ENCODE measurements at places on chromosomes 13 and 19. TPM values are rescaled to one million over a fixed set of nuclear protein-coding genes. Genes with fewer than 3 reads are reported as not detected.

DNA sequence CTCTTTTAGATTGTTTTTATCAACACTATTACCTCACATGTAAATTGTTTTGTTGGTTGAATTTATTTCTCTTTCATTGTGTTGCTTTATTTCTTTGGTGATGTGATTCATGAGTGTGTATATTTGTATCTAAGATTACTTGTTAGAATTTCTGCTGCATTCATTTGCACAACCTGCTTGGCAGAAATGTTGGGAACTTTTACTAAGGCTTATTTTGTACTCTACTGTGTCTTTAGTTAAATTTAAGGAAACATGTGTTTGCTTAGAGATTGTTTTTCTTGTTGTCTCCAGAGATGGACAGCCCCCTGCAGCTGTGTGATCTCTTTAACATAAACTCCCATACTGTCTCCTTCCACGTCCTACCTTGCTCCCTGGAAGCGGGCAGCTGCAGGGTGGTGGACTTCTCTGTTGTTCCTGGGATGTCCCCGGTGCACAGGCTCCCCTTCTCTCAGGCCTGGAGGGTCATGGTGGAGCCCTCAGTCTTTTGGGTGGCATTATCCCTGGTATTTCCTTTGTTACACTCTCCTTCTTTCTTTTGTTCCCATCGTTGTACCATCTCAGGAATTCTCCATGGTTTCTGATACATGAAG, 212.0 kb upstream of the SPRY2 start:
- H3K4me1 ChIP-seq = peaks cover 18% of the 10 kb centered on the region
- H3K36me3 ChIP-seq = no peaks in the 10 kb centered on the region
- no peak for DNase-seq

DNA sequence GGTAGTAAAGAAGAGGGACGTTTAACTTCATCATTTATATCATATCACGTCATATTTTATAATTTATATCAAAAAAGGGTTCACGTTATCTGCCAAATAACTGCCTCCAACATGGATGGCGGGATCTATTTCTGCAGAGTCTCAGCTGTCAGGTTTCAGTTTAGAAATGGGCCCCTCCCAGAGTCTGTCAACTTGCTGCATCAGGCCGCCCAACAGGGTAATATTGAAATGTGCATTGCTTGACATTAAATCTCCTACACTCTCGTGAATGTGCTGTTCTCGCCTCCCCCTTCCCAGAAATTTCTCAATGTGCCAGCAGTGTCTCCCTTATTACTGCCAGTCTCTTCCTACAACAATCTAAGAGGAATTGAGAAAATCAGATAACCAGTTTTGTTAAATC, 96.9 kb downstream of the TRPC4 start:
- peaks cover 3% of the 10 kb centered on the region for H3K4me1 ChIP-seq
- H3K27me3 ChIP-seq = no peaks in the 10 kb centered on the region
- H3K27ac ChIP-seq = no peak overlapping the region
- no peak for DNase-seq
- H3K36me3 ChIP-seq = no peaks in the 10 kb centered on the region

DNA sequence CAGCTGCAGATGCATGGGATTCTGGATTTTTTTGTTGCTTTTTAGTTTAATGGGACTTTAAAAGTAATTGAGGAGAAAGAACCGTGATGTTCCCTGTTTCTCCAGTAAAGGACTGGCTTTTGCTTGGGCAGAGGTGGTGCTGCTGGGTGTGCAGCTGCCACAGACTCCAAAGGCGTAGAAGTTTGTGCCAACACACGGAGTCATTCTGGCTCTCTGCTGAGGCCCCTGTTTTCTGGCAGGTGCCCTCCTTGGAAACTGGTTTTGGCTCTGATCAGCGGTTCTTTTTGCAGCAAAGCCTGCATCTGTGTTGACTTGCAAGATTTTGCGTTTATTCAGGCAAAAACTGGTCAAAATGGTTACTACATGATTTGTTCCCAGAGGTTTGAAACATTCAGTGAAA, 16.0 kb upstream of the QTRT1 start:
- H3K4me3 ChIP-seq = no peak overlapping the region
- DNase-seq = no peak
- H3K36me3 ChIP-seq = peaks cover 40% of the 10 kb centered on the region
- H3K27me3 ChIP-seq = peaks cover 9% of the 10 kb centered on the region

- DNase-seq = no peak
- no peaks in the 10 kb centered on the region for H3K27me3 ChIP-seq
- H3K4me1 ChIP-seq = peaks cover 6% of the 10 kb centered on the region
- no peaks in the 10 kb centered on the region for H3K36me3 ChIP-seq
- no peak overlapping the region for H3K27ac ChIP-seq
- H3K4me3 ChIP-seq = no peak overlapping the region
Measured at GRCh38 chr13:80577285-80577684, 236.4 kb upstream of the SPRY2 start.

- H3K36me3 ChIP-seq = no peaks in the 10 kb centered on the region
- no peak for DNase-seq
- peaks cover 15% of the 10 kb centered on the region for H3K4me1 ChIP-seq
- H3K27me3 ChIP-seq = peaks cover 8% of the 10 kb centered on the region
- no peak overlapping the region for H3K27ac ChIP-seq
Measured at GRCh38 chr19:5333581-5334365, 6.8 kb downstream of the PTPRS start.

DNA sequence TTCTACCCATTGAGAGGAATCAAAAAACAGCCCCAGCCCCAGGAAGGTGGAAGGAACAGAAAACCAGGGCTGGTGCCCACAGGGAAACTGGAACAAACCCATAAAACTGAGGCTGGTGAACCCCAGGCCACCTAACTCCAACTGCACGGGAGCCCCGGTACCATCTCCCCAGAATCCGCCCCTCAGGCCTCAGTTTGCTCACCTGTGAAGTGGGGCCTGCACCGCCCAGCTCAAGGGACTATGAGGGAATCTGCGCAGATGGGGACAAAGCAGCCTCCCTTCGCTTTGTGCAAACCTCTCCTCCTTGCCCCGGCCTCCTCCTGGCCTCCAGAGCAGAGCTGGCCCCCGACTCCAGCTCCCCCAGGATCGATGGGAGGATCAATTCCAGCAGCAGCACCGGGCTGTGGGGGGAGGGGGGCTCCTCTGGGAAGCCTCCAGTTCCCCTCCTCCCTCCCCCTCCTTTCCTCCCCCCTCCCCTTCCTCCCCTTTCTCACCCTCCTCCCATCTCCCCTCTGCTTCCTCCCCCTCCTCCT, 9.1 kb upstream of the ONECUT3 start:
- no peaks in the 10 kb centered on the region for H3K36me3 ChIP-seq
- no peak for DNase-seq
- peaks cover 14% of the 10 kb centered on the region for H3K27me3 ChIP-seq
- no peak overlapping the region for H3K27ac ChIP-seq

DNA sequence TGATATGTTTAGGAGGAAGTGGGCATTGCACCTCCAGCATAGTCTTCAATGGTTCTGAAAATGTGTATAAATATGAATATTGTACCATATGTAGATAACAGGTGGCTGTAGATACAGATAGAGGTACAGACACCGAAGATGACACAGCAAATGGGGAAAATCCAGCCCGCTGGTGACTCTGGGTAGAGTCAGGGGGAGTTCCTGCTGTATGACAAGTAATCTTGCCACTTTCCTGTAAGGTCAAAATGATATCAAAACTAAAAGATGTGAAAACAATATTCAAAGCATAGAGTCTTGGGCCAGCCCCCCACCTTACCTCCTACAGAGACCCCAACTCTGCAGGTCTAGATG, 17.8 kb downstream of the C2CD4C start:
- no peak for DNase-seq
- H3K27me3 ChIP-seq = peaks cover 16% of the 10 kb centered on the region
- no peak overlapping the region for H3K4me3 ChIP-seq
- no peaks in the 10 kb centered on the region for H3K4me1 ChIP-seq

DNA sequence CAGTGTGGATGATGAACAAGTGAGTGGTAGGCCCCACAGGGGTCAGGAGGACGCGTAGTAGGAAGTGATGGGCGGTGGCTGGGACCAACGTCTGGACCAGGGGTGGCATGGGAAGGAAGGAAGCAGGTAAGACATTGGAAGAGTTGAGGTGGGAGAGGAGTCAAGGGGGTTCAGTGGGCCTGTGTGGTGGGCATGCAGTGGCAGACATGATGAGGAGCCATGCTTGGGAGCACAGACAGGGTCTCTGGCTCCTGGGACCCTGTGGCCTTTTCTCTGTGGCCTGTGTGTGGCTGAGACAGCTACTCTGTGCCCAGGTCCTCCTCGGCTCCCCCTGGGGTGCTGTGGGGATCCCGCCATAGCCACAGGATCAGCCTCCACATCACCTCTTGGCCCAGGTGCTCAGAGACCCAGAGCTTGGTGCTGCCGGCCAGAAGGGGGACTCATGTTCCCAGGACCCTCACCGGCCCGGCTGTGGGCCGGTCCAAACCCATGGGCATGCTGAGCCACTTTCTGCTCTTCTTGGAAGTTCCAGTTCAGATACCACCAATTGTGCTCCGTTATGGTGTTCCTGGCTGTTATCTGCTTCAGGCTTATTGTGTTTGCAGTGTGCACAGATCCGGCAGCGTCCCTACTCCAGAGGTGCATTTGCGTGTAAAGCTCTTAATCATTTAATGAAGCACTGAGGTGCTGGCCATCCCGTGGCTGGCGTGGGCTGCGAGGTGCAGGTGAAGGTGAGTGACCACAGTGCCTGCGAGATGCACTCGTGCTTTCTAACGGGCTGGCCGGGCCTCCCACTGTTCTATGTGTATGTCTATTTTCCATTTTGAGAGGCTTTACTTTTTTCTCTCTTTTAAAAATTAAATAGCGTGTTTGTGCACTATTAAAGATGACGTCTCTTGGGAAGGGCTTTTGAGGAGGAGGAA, 147.9 kb downstream of the TEX29 start:
- H3K4me3 ChIP-seq = no peak overlapping the region
- no peak overlapping the region for H3K27ac ChIP-seq
- peaks cover 6% of the 10 kb centered on the region for H3K27me3 ChIP-seq
- H3K36me3 ChIP-seq = peaks cover 3% of the 10 kb centered on the region
- DNase-seq = no peak
- H3K4me1 ChIP-seq = no peaks in the 10 kb centered on the region

- H3K4me1 ChIP-seq = no peaks in the 10 kb centered on the region
- no peak for DNase-seq
- H3K27me3 ChIP-seq = no peaks in the 10 kb centered on the region
- H3K4me3 ChIP-seq = no peak overlapping the region
- H3K36me3 ChIP-seq = no peaks in the 10 kb centered on the region
- H3K27ac ChIP-seq = no peak overlapping the region
Measured at GRCh38 chr19:30602661-30603350, 230.6 kb downstream of the ZNF536 start.

GRCh38 chr13:55410398-55411330, 1730.1 kb upstream of the PRR20A start:
- H3K4me3 ChIP-seq = no peak overlapping the region
- H3K27me3 ChIP-seq = no peaks in the 10 kb centered on the region
- DNase-seq = no peak
- no peaks in the 10 kb centered on the region for H3K36me3 ChIP-seq
- no peak overlapping the region for H3K27ac ChIP-seq
- H3K4me1 ChIP-seq = peaks cover 12% of the 10 kb centered on the region

The USPL1 gene
- total RNA-seq = 21.1 TPM

The IGFL3 gene
- total RNA-seq = not detected
